ENCODE measurements at places on chromosomes 3 and 15.

DNA sequence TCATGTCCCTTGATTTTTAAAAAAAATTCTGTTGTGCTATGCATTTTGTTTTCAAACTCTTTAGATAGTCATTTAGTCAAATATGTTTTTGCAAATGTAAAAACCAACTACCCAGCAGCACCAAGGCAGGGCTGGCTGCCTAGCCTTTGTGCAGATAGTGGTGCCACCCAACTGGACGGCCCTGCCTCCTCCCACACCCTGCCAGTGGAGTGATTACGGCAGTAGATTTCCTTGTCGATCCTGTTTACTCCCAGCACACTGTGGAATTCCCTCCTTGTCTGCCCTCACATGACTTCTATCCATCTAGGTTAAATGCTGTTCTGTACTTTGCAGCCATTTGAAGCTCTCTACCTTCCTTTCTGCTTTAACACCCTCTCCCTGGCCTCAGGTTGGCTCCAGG lies 79.4 kb upstream of the PLXNA1 start:
- no peak for DNase-seq

DNA sequence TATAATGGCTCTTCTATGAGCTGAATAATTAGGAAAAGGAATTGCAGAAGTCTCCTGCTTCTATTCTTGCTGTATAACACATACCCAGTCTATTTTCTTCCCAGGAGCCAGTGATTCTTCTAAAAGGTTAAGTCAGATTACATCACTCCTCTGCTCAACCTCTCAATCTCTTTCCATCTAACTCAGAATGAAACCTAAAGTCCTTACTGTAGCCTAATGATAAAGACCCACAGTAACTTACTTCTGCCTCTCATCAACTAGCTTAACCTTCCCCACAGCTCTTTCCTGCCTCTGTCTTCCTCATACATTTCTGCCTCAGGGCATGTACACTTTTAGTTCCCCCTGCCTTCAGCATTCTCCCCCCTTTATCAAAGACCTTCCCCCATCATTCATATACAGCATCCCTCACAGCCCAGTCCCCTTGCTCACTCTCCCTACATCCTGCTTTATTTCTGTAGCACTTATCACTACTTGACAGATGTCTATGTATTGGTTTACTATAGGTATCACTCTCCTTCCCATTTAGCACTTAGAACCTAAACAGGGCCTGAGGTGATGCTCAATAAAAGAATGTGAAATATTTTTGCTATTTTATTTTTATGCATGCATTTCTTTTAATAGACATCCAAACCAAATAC lies 28.5 kb upstream of the CMTM6 start:
- DNase-seq = no peak

DNA sequence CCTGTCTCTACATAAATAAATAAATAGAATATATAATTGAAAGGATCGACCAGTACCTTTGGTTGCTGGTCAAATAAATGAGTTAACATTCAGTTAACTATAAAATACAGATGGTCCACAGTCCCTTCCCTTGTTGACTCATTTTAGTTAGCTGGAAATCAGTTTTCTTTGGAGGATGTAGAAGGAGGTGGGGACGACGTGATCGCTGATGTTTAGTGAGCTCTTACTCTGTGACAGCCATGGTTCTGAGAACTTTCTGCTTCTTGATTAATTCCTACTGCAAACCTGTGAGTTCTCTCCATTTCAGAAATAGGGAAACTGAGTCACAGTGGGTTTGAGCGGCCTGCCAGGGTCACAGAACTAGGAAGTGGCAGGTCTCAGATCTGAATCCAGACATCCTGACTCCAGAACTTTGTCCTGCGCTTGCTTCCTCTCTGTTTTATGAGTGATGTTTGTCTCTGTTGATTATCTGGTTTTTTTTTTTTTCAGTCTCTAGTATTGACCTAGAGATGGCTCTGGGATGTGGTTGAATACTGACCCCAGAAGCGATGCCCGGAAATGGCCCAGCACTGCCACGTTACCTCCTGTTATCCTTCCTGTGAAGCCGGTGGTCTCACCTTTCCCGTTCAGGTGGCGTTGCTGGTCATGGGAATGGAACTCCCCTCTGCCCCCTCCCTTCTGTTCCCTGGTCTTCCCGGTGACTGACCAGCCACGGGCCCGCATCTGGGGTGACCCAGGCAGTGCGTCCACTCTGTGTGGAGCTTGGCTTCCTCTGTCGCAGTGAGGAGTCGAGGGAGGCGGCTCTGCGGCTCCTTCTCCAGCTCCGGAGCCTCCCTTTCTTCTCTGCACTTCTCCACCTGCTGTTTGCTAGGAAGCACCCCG lies 18.2 kb downstream of the SYNM start:
- no peak for DNase-seq

- no peak for DNase-seq
Observed at GRCh38 chr3:154310840-154311239, 13.4 kb downstream of the DHX36 start.

DNA sequence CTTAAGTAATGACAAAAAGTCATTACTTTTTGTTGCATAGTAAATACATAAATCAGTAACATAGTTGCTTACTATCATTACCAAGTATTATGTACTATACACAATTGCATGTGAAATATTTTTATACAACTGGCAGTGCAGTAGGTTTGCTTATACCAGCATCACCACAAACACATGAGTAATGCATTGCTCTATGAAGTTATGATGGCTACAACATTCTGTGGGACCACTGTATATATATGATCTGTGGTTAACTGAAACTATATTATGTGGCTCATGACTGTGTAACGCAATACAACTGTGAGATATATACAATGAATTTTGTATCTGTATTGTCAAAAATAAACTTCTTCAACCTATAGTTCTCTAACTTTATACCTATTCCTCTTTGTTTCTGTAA lies 113.7 kb upstream of the RBMS3 start:
- no peak for DNase-seq

DNA sequence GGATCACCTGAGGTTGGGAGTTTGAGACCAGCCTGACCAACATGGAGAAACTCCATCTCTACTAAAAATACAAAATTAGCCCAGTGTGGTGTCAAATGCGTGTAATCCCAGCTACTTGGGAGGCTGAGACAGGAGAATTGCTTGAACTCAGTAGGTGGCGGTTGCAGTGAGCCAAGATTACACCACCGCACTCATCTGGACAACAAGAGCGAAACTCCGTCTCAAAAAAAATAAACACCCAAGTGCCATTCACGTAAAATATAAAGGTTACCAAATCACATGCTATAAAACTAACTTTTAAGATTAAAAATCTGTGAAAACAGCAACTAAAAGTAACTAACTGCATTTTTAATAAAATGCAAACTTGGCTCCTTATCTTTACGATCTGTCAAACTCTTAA lies 8.9 kb downstream of the TRIM59 start:
- DNase-seq = no peak

DNA sequence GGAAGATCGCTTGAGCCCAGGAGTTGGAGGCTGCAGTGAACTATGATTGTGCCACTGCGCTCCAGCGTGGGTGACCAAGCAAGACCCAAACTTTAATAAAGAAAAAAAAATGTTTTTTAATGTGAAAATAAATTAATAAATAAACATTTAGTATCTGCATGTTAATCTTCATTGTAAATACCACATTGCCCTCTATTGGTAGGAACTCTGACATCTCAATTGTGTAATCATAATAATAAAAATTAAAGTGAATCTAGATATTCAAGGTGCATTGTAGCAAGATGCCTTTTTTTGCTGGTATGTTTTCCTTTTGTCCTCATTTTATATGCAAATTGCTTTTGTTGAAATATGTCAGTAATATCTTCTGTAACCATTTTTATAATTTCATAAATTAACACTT lies 95.0 kb upstream of the LIMD1 start:
- DNase-seq = no peak

- DNase-seq = no peak
Observed at GRCh38 chr3:155504682-155505081, 211.2 kb upstream of the STRIT1 start.

- DNase-seq = no peak
Observed at GRCh38 chr3:166902374-166902773, 477.7 kb downstream of the ZBBX start.

- DNase-seq = no peak
Observed at GRCh38 chr3:17081520-17081919, 196.8 kb downstream of the PLCL2 start.

DNA sequence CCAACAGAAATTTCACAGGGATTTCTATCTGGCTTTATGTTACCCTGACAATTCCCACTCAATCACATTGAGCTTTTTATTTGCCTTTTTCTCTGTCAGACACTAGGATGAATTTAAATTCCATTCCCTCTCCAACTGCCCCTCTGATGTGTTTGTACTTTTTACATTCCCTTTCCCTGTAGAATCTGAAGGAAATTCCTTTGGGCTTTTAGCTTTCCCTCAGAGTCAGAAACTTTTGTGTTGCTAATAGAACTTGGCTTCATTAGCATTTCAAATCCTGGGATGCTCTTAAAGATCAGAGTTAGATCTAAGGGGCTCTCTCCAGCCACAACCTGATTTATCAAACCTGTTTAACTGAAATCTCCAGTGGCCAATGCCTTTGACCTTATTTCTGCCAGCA lies 7.9 kb upstream of the RARB start:
- DNase-seq = no peak

DNA sequence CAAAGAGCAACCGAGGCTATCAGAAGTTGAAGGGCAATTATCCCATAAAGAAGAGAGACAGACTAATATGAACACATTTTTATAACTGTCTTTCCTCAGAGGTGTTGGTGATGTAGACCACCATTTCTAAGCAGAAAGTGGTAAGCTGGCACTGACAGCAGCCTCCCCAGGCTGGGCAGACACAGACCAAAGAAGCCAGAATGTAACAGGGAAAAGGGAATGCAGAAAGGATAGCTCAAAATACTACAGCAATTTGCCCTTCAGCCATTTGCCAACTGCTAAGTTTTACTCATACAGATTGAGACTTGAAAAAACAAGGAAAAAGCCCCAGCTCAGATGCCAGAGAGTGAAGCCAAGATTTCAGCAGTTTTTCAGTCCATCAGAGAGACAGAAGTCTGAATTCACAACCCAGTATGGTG lies 73.5 kb upstream of the ABI3BP start:
- no peak for DNase-seq

- DNase-seq = no peak
Observed at GRCh38 chr3:155064920-155065319, 15.2 kb upstream of the MME start.

DNA sequence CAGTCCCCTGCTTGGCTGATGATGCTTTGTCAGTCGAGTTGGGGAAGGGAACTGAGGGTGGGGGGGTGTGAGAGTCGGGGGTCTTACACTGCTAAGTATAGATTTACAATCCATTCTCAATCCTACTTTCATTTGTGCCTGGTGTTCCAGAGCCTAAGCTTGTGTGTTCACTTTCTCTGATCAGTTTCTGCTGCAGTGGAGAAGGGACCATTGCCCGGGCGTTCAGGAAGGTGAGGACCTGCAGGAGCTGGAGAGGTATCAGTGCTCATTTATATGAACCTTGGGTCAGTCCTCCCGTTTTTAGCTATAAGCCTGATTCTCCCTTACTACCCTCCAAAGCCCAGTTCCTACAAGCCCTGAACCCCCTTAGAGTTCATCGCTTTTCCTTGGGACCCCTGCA lies 41.0 kb upstream of the TRAK1 start:
- DNase-seq = no peak

DNA sequence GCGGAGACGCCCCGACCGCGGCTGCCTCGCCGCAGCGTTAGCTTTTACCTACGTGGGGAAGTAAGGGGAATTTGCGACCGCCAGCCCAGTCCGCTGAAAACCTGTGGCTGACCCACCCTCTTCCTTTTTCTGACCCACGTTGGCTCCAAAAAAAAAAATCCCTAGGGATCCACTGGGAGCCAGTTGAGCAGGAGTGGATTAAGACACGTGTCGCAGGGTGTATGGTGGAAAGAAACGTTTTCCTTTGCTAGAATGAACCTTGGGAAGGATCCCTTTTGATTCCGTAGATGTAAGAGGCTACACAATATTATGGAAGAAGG lies 575 bp upstream of the PCYT1A start:
- no peak for DNase-seq

DNA sequence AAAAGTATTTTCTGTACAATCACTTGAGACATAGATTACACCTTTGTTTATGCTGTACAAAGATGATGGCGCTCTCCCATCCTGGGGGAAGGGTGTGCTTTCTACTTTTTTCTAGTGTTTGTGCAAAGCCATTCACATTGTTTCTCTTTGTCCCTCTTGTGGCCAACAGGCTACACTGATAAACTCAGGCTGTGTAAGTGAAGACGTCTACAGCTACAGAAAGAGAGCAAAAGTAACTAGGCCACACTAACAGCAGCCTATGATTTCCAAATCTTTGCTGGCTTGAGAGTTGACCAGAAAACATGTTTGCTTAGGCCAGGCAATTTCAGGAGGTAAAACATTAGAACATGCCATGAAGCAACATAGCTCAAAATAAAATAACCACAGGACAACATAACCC lies 75.1 kb downstream of the FOXB1 start:
- DNase-seq = no peak

- no peak for DNase-seq
Observed at GRCh38 chr3:71416876-71417275, 166.7 kb downstream of the FOXP1 start.

- DNase-seq = no peak
Observed at GRCh38 chr3:76138921-76139320, 353.6 kb upstream of the ZNF717 start.

GRCh38 chr3:29281344-29282241 lies 722 bp downstream of the RBMS3 start:
- DNase-seq = no peak
